ENCODE measurements at places on chromosomes 6 and 20. TPM values are rescaled to one million over a fixed set of nuclear protein-coding genes. Genes with fewer than 3 reads are reported as not detected.

- peak; percentile 7 for DNase-seq
Observed at GRCh38 chr6:107786709-107787588, 37.2 kb downstream of the SCML4 start.

GRCh38 chr20:41587523-41587922 is 30.7 kb downstream of the CHD6 start:
- no peak for DNase-seq

DNA sequence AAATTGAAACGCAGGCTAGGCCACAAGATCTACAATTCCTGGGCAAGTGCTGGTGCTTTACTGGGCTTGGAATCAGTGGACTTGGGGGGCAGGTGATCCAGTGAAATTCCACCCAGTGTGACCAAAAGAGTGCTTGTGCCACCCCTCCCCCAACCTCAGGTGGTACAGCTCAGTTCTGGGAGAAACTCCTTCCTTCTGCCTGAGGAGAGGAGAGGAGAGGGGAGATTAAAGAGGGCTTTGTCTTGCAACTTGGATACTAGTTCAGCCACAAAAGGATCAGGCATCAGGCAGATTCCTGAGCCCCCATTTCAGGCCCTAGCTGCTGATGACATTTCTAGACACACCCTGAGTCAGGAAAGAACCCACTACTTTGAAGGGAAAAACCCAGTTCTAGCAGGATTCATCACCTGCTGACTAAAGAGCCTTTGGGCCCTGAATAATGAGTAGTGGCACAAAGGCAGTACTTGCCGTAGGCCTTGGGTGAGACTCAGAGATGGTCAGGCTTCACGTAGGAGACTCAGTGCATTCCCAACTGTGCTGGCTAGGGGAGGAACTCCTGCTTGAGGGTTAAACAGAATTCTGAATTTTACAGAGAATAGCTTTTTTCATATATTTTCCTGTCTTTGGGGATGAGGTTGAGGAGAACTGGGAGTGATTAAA is 446.7 kb downstream of the BMP2 start:
- no peak for DNase-seq

The MICA gene
- 7.0 TPM for total RNA-seq

The HDAC2 gene
- 91.2 TPM for total RNA-seq

The TMEM170B gene
- total RNA-seq, result 5.8 TPM
